ENCODE measurements at places on chromosomes 16 and 17.

DNA sequence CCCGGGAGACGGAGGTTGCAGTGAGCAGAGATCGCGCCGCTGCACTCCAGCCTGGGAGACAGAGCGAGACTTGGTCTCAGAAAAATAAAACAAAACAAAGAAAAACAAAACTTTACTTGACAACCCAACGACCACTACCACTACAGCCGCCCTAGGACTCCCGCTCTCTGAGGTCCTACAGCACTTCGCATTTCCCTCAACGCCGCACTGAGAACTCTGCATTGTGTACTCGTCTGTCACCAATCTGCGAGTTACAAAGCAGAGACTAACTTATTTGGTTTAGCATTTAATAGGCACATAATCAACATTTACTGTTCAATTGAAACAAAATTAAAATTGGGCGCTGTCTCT, 479 bp upstream of the ZNF207 start:
- DNase-seq, result no peak

GRCh38 chr17:1532836-1533602, 16.6 kb upstream of the INPP5K start:
- DNase-seq, result peak; percentile 44

DNA sequence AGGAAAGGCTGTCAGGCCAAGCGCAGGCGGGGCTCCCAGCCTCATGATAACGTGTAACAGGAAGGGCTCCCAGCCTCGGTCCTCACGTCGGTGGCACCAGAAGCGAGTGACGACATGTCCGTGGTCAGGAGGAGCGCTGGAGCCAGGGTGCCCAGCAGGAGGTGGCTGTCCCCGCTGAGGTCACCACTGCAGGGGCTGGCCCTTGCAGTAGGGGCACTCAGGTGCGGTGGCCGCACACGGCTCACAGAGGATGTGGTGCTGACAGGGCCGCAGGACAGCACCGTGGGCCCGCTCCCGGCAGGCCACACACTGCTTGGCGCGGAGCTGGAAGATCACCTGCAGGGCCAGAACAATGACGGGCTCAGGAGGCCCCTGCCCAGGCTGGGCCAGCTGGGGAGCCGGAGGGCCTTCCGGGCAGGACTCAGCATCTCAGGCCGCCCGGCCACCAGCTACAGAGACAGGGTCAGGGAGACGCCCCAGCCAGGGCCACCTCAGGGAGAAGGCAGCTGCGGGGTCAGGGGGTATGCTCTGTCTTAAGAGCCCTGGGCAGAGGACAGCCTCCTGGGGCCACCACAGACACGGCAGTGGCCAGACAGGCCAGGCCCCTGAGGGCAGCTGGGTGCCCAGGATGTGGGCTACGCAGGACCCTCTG, 14.5 kb downstream of the GNPTG start:
- DNase-seq, result no peak

DNA sequence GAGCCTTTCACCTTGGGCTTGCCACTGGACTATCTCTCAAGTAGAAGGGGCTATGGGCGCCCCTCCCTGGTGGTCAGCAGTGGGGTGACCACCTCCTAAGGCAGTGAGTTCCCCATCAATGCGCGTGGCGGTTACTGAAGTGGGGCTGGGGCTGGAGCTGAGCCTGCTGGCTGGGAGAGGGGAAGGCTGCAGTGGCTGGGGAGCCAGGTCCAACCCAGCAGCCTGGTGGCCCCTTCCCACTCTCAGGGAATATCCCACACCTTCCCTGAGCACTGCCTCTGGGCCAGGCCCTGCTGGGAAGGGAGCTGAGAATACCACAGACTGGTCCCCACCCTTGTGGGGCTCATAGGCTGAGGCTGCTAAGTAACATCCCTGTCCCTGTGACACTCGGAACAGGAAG, 19.8 kb upstream of the MPRIP start:
- no peak for DNase-seq

DNA sequence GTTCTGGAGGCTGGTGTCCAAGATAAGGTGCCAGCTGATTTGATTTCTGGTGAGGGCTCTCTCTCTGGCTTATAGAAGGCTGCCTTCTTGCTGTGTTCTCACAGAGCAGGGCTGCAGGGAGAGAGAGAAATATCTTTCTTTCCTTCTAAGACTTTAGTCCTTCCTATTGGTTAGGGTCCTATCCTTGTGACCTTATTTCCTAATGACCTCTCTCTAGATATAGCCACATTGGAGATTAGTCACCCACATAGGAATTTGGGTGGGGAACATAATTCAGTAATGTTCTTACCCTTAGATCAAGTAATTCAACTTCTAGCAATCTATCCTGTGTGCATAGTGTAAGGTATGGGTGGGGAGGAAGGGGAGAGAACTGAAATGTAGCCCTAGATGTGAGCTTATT, 18.0 kb upstream of the ABCA5 start:
- no peak for DNase-seq

DNA sequence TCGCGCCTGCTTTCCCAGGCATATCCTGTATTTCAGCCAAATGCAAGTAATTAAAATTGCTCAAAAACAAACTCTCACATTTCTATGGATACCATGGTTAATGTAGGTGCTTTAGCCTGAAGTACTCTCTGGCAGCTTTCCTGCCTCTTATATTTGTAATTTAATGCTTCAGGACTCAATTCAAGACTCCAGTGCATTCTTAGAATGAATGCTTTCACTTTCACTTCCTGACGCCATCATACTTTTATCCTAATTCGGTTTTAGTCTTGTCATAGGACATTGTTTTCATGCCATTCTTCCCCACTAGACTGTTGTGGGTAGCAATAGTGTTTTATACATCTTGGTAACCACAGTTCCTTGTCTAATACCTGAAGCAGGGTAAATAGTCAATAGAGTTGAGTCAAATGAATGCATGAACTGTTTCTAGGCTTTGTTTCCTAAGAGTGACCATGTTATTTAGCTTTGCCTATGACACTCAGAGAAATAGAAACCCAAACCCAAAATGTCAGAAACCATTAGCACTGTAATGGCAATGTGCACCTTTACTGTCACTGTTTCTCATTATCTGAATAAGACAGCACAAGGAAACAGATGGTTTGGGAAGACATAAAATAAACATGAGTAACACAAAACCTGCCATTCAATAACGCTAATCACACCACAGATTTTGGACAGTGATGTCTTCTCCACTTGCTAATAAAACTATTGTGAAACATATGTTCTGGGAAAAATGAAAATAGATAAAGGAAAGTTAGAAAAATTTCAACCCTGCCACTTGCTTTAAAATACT, 705.5 kb downstream of the CDH11 start:
- DNase-seq, result no peak
